ENCODE measurements at places on chromosomes 13 and 19.

DNA sequence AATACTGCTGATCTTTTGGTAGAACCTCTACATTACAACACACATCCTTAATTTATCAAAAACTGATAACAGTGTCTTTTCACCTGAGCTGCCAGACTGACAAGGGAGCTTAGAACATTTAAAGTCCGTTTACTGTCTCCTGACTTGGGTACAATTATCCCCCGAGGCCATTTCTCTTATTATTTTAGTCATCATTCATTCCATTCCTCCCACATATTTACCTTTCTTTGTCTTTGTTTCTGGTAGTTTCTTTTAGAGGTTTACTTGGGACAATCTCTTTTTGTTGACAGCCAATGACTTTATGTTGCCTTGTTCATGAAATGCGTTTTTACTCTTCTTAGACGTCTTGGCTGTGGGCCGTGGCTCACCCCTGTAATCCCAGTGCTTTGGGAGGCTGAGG lies 186.9 kb downstream of the PCCA start:
- no peak for DNase-seq

GRCh38 chr19:3632739-3633558 lies 6.4 kb upstream of the CACTIN start:
- no peak for DNase-seq

DNA sequence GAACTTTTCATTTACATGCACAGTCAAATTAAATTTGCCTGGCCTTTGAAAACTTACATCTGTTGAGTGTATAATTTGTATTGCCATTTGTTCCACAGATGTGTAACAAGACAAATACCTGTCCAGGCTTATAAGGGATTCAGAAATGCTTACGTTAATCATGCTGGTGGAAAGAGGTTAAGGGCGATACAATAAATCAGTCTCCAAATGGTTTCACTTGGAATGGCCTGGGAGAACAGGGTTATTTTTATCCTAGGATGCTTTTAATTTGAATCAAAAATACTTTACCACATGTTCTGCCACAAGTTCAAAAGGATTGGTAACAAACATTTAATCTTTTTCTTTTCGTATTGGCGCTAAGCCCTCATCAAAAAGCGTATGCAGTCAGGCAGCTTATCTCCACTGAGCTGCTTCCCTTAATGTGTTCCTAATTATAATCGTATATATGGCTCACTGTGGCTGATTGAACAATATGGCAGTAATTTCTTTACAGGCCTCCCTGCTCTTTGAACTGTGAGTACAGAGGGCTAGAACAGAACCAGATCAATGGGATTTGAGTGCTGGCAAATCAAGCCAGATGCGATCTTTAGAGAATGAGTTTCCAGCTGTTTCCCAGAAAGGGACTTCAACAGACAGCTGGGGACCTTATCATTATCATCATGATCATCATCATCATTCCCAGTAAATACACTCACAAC lies 425.7 kb downstream of the SPRY2 start:
- no peak for DNase-seq

DNA sequence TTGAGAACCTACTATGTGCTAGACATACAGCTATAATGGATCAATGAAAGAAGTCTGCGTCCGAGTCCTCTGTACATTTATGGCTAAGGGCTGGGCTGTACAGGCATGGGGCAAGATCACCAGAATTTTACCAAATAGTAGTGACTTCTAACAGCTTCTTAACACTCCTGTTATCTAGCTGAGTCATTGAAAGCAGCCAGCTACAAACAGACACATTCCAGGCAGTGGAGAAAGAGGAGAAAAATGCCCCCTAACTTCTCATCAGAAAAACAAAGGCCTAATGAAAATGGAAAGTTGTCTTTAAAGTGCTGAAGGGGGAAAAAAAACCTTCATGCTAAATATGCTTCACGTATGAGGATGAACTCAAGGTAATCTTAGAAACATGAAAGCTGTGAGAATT lies 14.3 kb upstream of the ZNF667 start:
- no peak for DNase-seq

DNA sequence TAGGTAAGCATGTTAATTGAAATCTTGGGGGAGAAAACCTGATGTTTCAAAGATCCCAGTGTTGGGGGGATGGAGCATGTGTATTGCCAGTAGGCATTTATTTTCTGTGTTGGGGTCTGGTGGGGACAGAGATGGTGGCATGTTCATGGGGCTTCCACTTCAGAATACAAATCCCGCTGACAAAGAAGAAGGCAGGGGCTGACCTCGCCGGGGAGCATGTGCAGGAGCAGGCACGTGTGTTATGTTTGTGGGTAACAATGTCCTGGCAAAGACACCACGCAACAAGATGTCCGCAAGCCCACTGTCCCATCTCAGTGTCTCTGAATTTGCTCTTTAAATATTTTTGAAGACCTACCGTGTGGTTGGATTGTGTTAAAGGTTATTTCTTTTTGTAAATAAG lies 164.5 kb downstream of the TEX29 start:
- DNase-seq: no peak

DNA sequence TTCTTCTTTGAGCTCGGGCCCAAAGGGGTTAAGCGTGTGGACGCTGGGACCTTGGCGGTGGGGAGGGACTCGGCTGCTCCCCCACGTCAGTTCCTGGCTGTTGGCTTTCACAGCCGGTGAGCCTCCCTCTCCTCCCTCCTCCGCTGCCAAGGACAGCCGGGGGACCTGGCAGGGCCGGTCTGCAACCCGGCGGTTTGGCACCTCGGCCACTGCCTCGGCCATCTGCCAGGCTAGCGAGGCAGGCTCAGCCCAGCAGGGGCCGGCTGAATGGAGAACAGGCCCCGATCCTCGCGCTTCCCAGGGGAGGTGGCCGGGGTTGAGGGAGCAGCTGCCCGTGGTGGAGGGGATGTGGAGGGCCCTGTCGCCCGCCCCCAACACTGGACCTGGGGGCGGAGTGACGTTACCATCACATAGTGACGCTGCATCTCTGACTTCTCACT lies 5.0 kb downstream of the TLE5 start:
- no peak for DNase-seq

DNA sequence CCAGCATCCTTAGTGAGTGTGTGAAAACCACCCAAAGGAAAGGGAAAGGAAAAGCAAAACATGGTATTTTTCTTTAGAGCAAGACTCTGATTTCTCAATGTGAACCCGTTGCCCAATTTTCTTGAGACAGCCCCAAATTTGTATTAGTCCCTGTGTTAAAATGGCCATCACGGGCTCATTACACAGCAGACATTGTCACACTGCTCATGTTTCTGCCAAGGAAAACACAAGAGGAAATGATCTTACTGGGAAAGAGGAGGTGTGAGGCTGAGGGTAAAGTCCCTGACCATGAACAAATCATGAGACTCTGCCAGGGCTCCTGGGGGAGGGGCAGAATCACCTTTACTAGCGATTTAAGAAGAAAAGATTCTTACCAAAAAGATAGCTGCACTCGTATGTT lies 54.4 kb downstream of the FAM124A start:
- DNase-seq: no peak

DNA sequence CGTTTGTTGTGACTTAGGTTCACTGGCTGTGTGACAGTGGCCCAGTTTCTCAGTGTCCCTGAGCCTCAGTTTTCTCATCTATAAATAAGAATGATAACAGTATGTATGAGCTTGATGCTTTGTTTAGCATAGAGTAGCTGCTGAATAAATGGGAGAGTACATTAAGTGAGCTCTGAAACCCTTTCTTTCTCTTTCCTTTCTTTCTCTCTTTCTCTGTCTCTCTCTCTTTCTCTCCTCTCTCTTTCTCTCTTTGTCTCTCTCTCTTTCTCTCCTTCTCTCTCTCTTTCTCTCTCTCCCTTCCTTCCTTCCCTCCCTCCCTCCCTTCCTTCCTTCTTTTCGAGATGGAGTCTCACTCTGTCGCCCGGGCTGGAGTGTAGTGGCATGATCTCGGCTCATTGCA lies 2.0 kb downstream of the KXD1 start:
- DNase-seq: no peak

- DNase-seq: peak; percentile 30
Observed at GRCh38 chr19:6362027-6362350, 658 bp downstream of the CLPP start.

- DNase-seq: peak; percentile 84
Observed at GRCh38 chr19:7799640-7800355, 30.2 kb upstream of the EVI5L start.

GRCh38 chr13:69683921-69684686 lies 423.5 kb upstream of the ATXN8OS start:
- peak; percentile 32 for DNase-seq

- DNase-seq: no peak
Observed at GRCh38 chr19:3477506-3477905, 2.8 kb downstream of the SMIM24 start.

Measured in hematopoietic multipotent progenitor cell treated with erythropoietin and hydrocortisone succinate and interleukin-3 and kit ligand, for 4 days (in vitro differentiated cells).